Epithelial cell of esophagus (primary cell): ENCODE measurements at places on chromosomes 16 and 17.

DNA sequence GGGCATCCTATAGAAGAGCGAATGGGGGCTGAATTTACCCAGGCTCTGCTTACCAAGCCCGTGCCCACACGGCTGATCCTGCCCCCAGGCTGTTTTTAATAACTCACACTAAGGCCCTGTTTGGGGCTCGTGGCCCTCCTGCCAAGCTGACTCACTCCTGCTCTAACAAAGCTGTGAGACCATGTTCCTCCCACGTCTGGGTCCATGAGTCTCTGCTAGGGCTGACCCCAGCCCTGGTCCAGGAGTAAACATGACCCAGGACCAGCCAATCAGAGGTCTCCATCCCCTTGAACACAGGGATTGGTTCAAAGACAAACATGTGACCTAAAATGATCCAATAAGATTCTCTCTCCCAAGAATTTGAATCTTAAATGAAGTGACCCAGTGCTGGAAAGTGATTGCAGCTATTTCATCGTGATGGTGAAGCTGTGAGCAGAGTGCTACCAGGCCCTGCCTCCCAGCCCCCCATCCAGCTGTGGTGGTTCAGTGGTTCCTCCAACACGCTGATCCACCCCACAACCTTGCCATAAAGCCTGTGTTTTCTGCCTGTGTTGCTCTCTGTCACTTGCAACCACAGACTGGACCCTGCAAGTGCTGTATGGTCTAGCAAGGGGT is 57.2 kb downstream of the C16orf82 start:
- no peak for DNase-seq

DNA sequence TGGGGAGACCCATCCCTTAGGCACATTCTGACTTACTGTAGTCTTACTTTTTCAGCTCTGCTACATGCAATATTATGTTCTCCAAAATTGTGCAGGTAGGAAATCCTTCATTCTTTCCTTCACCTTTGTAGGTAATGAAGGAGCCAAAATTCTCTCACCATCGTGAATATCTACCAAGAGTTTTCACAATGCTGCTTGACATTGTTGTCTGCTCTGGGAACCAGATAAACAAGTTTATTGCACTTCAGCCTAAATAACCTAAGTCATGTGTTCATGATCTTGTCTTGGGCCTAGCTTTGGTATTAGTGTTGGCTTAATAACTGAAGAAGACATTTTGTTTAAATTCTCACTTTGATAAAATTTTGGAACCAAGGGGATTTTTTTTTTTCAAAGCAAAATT is 110.8 kb upstream of the ELAC2 start:
- DNase-seq = no peak

GRCh38 chr17:16254773-16255400 is 37.9 kb downstream of the PIGL start:
- no peak for DNase-seq

GRCh38 chr17:82356845-82357355 is 2.1 kb upstream of the TEX19 start:
- no peak for DNase-seq

DNA sequence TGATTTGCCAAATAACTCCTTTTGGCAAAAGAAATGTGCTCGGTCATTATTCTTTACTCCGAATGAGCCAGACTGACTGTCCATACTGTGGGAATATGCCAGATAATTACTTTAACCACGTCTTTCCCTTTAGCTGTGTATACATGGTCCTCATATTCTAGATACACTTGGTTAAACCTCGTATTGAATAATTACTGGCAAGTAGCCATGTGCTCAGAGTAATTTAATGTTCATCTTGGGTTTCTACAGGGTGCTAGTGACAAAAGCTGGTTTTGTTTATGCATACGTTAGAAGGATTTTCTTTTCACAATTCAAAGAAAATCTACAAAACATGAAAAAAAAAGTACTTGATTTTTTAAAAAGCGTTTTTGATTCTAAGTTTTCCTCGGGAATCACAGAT is 540.3 kb downstream of the KCNJ2 start:
- no peak for DNase-seq

- DNase-seq = peak; percentile 15
These were observed 87.5 kb upstream of the WSB1 start for GRCh38 chr17:27206447-27206846.
